Cardiac fibroblast (primary cell): ENCODE measurements at places on chromosomes 7 and 10.
A peak's percentile ranks its signal among the peaks of the same experiment; 100 is the strongest.

DNA sequence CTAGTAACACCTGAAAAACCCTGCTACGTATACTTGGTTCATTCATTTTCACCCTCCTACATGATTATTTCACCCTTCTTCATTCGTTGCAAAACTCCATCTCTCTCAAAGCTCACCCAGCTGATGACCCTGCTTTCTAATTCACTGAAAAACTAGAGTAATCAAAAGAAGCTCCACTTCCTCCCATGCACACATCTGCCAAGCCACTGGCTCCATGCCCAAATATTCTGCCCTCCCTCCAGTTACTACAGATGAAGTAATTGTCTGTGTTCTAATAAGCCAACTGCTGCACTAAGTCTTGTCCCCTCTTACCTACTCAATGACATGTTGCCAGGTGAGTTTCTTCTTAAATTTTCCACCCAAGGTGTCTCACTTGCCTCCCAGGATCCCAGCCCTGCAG lies 96.9 kb upstream of the CCDC71L start:
- DNase-seq, result peak; percentile 47

GRCh38 chr7:74452748-74453321 lies 871 bp upstream of the GTF2IRD1 start:
- peak; percentile 35 for DNase-seq

DNA sequence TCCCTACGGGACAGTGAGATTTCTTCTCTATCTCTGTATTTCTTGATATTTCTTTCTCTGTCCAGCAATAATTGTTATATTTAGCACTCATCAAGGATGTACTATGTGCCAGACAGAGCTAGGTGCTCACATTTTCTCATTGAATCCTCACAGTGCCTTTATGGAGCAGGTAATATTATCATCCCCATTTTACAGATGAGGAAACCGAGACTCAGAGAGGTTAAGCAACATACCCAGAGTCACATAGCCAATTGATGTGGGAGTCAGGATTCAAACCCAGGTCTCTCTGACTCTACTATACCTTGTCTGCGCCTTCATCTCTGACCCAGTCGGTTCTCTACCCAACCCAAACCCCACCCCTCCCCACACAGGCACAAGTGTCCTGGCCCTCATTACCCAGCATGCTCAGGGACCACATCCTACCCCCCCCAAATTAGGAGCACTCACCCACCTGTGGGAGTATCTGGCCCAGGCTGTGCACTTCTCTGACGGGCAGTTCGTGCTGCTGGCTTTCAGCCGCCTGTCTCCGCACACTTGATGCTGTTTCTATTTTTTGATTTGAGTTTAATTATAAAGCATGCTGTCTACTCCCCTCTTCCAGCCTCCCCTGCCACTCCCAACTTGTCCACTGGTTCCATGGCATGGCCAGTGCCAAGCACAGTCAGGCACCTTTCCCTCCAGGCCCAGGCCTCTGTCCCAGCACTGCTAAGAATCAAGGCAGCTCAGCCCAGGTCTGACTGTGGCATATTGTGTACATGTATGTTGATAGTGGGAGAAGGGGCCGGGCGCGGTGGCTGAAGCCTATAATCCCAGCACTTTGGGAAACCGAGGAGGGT lies 9.8 kb upstream of the SAMD8 start:
- DNase-seq, result no peak

DNA sequence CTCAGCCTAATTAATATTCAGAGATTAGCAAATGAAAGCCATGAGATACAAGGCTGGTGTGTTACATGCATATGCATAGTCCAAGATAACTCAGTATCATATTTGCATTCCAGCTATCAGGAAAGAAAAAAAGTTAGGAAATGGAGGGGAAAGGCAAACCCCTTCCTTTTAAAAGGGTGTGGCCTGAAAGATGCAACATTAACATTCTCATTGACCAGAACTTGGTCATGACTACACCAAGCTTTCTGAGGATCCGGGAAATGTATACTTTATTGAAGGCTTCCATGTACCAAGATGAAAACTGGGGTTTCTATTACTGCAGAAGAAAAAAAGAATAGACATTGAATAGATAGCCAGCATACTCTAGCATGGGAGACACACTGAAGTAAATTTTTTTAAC lies 96.5 kb downstream of the IPMK start:
- no peak for DNase-seq

- no peak for DNase-seq
Measured at GRCh38 chr10:131474416-131474815, 162.9 kb upstream of the TCERG1L start.
